ENCODE measurements at places on chromosomes 7 and 10. TPM values are rescaled to one million over a fixed set of nuclear protein-coding genes. Genes with fewer than 3 reads are reported as not detected.

DNA sequence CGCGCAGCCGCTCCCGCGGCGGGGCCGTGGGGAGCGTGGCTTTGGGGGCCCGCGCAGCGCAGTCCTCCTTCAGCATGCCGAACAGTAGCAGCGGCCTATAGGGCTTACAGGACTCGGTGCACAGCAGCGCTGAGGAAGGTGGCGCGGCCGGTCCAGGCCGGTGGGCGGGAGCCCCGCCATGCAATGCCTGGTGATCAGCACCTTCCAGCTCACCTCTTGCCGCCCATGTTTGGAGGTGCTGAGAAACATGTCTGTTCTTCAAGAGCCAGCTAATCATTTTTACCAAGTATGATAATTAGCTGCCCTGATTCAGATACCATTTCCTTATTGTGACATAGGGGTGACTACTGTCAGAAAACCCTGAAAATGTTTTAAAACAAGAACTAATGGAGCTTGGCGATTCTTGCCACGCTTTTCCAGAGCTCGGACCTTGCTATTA is 33.5 kb upstream of the SFTPD start:
- no peak for DNase-seq

- no peak for DNase-seq
Measured at GRCh38 chr10:62057850-62058249, 156.4 kb downstream of the ARID5B start.

DNA sequence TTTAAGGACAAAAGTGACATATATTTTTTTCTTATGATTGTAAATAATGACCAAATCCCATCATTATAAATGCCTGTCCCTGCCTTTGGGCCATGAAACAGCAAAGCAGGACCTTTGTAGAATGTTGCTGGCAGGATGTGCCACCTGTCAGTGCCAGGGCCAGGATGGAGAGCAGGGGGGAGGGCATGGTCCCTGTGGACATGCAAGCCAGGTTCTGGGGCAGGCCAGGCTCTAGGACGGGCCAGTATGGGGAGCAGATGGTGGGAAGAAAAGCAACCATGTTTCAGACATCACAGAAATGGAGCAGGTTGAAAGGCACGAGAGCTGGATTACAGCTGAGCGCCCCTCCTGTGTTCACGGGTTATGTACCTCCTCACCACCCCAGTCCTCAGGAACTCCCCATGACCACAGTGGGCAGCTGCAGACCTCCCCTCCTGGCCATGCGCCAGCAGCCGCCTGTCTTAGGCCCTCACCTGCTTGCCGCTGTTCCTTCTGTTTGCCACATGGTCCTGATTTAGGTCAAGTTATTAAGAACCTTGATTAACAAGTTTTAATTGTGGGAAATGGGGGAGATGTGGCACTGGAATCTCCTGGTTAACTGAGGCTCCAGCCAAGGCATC is 210.4 kb downstream of the PAXIP1 start:
- no peak for DNase-seq

The BICC1 gene
- 15.2 TPM for total RNA-seq

The NPVF gene
- not detected for total RNA-seq

GRCh38 chr7:22269963-22270362 is 87.0 kb downstream of the RAPGEF5 start:
- DNase-seq = no peak

- DNase-seq = no peak
Measured at GRCh38 chr10:73789659-73790055, 4.3 kb downstream of the ZSWIM8 start.

The UCN3 gene
- not detected for total RNA-seq

GRCh38 chr7:139109188-139109982 is at the start of gene ZC3HAV1:
ZC3HAV1 (minus strand) TSS chr7:139109720; CDS start chr7:139109331, 389 bp downstream.
- DNase-seq = peak; percentile 84

GRCh38 chr10:128220021-128220420 is 93.8 kb upstream of the MKI67 start:
- no peak for DNase-seq

DNA sequence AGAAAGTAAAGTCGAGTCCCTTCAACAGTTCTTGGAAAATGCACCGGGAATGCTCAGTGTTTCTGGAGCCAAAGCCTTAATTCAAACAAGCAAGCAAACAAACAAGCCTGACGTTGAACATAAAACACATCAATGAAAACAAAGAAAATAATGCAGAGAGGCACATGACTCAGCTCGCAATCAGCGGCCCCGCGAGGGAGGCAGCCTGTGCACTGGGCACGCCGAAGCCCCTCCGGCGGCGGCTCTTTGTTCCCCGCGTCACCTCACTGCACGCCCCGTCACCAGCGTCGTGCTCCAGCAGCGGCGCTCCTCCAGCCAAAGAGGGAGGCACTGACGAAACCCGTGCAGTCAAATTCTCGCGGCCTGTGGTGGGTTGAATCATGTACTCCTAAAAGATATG is 151.5 kb downstream of the DNAJB6 start:
- DNase-seq = no peak

DNA sequence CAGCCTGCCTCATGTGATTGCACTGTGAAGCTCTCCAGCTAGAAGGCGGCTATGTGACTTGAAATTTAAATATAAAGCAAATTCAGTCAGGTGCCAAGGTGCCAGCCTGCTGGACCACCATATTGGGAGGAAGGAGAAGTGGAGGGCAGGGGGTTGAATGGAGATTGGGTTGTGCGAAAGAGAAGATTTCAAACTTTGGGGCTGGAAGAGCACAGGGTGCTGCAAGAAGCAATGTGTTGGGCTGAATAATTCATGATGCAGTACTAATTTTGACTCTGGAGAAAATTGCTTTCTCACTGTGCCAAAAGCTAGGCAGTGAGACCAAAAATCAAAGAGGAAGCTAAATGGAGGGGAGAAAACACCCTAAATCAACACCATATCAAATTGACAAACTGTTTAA is 335.3 kb downstream of the NRG3 start:
- DNase-seq = no peak

- DNase-seq = no peak
Measured at GRCh38 chr7:128738570-128739047, 550 bp upstream of the CALU start.

GRCh38 chr7:93350338-93350737 is 118.2 kb downstream of the VPS50 start:
- DNase-seq = no peak

The PRSS37 gene
- total RNA-seq = not detected

- DNase-seq = no peak
Measured at GRCh38 chr7:156445997-156446761, 194.4 kb upstream of the RNF32 start.

The AZGP1 gene
- total RNA-seq = not detected

All from MG63 (cell line).